ENCODE measurements at places on chromosomes 12 and 14. TPM values are rescaled to one million over a fixed set of nuclear protein-coding genes. Genes with fewer than 3 reads are reported as not detected.

DNA sequence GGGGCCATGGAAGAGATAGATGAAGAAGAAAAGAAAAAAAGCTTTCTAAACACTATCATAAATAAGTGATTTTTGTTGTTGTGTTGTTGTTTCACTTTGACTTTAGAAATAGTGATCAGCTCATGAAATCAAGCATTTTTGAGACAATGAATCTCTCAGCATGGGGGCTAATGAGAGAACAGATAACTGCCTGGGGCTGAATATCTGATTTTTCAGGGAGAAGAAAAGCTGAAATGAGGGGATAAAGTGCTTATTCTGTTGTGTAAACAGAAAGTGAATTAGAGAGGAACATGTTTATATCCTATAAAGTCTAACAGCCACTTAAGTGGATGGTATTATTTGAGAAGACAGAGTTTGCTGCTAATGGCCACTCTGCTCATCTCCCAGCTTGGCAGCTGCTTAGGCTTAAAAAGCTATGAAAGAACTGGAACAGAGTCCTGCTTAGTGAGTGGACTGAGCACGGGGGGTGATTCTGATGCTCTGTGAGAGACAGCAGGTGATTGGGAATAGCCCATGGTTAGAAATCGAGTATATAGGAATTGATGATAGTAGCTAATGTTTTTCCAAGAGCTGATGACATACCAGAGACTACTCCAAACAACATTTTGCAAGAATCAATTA lies 646.1 kb upstream of the TMEM132C start:
- no peaks in the 10 kb centered on the region for H3K36me3 ChIP-seq
- H3K27me3 ChIP-seq: no peaks in the 10 kb centered on the region
- H3K4me1 ChIP-seq: no peaks in the 10 kb centered on the region
- no peak overlapping the region for H3K27ac ChIP-seq

Gene C12orf54
- 0.53 TPM for total RNA-seq

GRCh38 chr12:101186291-101186690 lies 23.7 kb downstream of the SLC5A8 start:
- H3K27ac ChIP-seq: no peak overlapping the region
- no peaks in the 10 kb centered on the region for H3K27me3 ChIP-seq
- no peaks in the 10 kb centered on the region for H3K4me1 ChIP-seq
- no peaks in the 10 kb centered on the region for H3K36me3 ChIP-seq

GRCh38 chr14:95533822-95534221 lies 1.0 kb upstream of the GLRX5 start:
- no peaks in the 10 kb centered on the region for H3K36me3 ChIP-seq
- H3K4me1 ChIP-seq: peaks cover 64% of the 10 kb centered on the region
- H3K4me3 ChIP-seq: peak overlapping the region; percentile 93

GRCh38 chr12:45730084-45730347 lies 510 bp downstream of the ARID2 start:
- peak overlapping the region; percentile 97 for H3K27ac ChIP-seq
- H3K4me1 ChIP-seq: peaks cover 43% of the 10 kb centered on the region
- H3K4me3 ChIP-seq: peak overlapping the region; percentile 85
- peak; percentile 67 for DNase-seq
- no peaks in the 10 kb centered on the region for H3K27me3 ChIP-seq
- H3K36me3 ChIP-seq: no peaks in the 10 kb centered on the region

Gene CLEC6A
- total RNA-seq: 3.4 TPM

DNA sequence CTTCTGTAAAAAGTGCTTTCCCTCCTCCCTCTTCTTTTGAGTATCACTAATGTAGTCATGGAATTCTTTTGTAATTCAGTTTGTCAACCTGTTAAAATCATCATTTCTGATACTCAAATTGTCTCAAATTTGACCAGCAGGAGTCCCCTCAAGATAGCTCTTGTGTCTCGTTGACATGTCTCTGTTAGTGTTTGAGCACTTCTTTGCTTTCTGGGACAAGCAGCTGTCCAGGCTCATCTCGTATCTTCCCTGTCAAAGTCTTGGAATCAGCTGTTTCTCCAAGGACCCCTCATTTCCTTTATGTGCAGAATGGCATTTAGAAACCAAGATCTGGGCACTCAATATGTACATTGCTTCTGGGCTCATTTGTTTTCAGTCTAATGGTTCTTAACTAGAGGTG lies 10.7 kb downstream of the CIPC start:
- peaks cover 76% of the 10 kb centered on the region for H3K36me3 ChIP-seq
- DNase-seq: no peak
- H3K4me3 ChIP-seq: no peak overlapping the region
- no peak overlapping the region for H3K27ac ChIP-seq

DNA sequence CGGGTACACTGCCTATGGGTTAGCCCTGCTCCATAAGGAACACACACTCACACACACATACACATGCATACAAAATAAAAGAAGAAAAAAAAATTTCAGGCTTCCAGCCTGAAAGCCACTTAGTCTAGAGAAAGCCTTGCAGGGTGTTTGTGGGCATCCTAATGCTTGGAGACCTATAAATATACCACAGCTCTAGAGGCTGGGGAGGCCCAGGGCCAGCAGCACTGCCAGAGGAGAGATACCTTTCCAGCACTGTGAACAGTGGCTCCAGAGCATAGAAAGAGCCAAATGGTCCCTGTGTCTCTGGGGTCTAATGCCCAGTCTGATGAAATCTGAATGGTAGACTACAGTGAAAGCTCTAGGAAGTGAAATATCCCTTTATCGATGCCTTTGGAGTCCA lies 12.9 kb downstream of the FAM161B start:
- no peaks in the 10 kb centered on the region for H3K27me3 ChIP-seq
- H3K36me3 ChIP-seq: peaks cover 72% of the 10 kb centered on the region
- peaks cover under 1% of the 10 kb centered on the region for H3K4me1 ChIP-seq
- no peak overlapping the region for H3K4me3 ChIP-seq

Gene RARG
- 30.1 TPM for total RNA-seq

Gene POTEG
- not detected for total RNA-seq

- no peak overlapping the region for H3K27ac ChIP-seq
- H3K27me3 ChIP-seq: no peaks in the 10 kb centered on the region
- H3K4me1 ChIP-seq: peaks cover 60% of the 10 kb centered on the region
- H3K4me3 ChIP-seq: no peak overlapping the region
- H3K36me3 ChIP-seq: no peaks in the 10 kb centered on the region
These were observed 329.0 kb downstream of the ZFP36L1 start for GRCh38 chr14:68463705-68464374.

Gene LRP6
- total RNA-seq: 47.4 TPM

Gene SERPINA10
- total RNA-seq: not detected

GRCh38 chr12:79000501-79000900 lies 135.9 kb downstream of the SYT1 start:
- no peaks in the 10 kb centered on the region for H3K4me1 ChIP-seq
- no peak overlapping the region for H3K4me3 ChIP-seq
- DNase-seq: no peak
- H3K27ac ChIP-seq: no peak overlapping the region
- H3K27me3 ChIP-seq: no peaks in the 10 kb centered on the region
- no peaks in the 10 kb centered on the region for H3K36me3 ChIP-seq

- H3K4me1 ChIP-seq: peaks cover 18% of the 10 kb centered on the region
- H3K27ac ChIP-seq: peak overlapping the region; percentile 88
- DNase-seq: peak; percentile 54
- H3K4me3 ChIP-seq: peak overlapping the region; percentile 66
- peaks cover 41% of the 10 kb centered on the region for H3K36me3 ChIP-seq
These were observed 492 bp upstream of the BTBD6 start for GRCh38 chr14:105247715-105248367.

Gene PLCZ1
- total RNA-seq: not detected

DNA sequence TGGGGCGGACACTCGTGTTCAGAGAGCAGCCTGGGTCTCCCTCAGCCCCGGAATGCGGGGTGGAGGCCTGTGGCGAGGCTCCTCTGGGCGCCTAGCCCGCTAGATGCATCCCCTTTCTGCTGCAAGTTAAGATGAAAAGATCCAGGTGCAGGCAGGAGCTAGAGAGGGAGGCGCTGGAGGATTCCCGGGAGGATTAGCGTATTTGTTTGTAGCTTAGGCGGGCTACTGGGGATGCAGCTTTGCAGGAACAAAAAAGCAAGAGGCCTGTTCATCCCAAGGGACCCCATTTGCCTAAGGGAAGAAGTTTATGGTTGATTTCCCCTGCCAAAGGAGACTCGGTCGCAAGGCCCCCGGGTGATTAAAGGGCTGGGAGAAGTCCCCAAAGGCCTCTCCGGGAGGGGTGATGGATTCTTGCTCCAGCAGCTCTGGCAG lies 824 bp downstream of the CCDC177 start:
- H3K36me3 ChIP-seq: no peaks in the 10 kb centered on the region
- no peak for DNase-seq
- peaks cover 34% of the 10 kb centered on the region for H3K4me1 ChIP-seq
- H3K27ac ChIP-seq: no peak overlapping the region

- no peak overlapping the region for H3K27ac ChIP-seq
- H3K36me3 ChIP-seq: no peaks in the 10 kb centered on the region
- no peaks in the 10 kb centered on the region for H3K27me3 ChIP-seq
- peaks cover 5% of the 10 kb centered on the region for H3K4me1 ChIP-seq
- H3K4me3 ChIP-seq: no peak overlapping the region
These were observed 15.2 kb upstream of the RNASE12 start for GRCh38 chr14:20606190-20606901.

Gene C12orf50
- not detected for total RNA-seq

All from lower lobe of right lung (tissue), 2 donors.